Thoracic aorta (tissue), 2 donors: ENCODE measurements at places on chromosomes 2 and 18. TPM values are rescaled to one million over a fixed set of nuclear protein-coding genes. Genes with fewer than 3 reads are reported as not detected.

DNA sequence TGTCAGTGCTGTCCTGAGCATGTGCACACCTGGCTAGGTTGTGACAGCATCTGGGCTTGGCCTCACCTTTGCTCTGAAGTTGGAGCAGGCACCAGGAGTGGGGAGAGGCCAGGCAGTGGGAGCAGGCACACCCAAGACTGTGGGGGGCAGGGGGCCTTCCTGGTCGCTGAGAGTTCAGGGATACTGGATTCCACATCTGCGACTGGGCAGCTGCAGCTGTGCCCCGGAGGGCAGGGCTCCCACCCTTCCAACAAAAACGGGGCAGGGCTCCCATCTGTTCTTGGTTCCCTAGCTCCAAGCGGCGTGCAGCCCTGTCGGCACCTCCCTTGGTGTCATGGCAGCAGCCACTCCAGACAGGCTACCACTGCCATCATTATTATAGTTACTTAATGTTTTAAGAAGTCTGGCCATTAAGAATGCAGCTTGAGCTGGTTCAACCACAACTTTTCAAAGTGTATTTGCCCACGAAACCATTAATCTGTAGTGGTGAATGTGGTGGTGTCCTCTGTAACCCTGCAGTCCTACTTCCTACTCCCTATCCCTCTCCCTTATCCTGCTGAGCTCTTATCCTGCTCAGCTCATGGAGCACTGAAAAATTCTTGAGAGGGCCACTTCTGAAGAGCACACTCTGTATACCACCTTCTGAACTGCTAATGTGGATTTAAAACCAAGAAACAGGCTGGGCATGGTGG, 48.0 kb upstream of the RAB1A start:
- DNase-seq, result no peak
- H3K27ac ChIP-seq, result no peak overlapping the region
- H3K27me3 ChIP-seq, result no peaks in the 10 kb centered on the region
- H3K4me3 ChIP-seq, result no peak overlapping the region

- H3K4me3 ChIP-seq, result peak overlapping the region; percentile 6
- peak overlapping the region; percentile 48 for H3K27ac ChIP-seq
- peaks cover 33% of the 10 kb centered on the region for H3K4me1 ChIP-seq
These were observed 161.8 kb downstream of the DCDC2C start for GRCh38 chr2:3864943-3865865.

- H3K27me3 ChIP-seq, result no peaks in the 10 kb centered on the region
- H3K36me3 ChIP-seq, result no peaks in the 10 kb centered on the region
- no peak overlapping the region for H3K27ac ChIP-seq
- no peaks in the 10 kb centered on the region for H3K4me1 ChIP-seq
- H3K4me3 ChIP-seq, result no peak overlapping the region
These were observed 131.6 kb downstream of the CDH2 start for GRCh38 chr18:28045176-28045810.

DNA sequence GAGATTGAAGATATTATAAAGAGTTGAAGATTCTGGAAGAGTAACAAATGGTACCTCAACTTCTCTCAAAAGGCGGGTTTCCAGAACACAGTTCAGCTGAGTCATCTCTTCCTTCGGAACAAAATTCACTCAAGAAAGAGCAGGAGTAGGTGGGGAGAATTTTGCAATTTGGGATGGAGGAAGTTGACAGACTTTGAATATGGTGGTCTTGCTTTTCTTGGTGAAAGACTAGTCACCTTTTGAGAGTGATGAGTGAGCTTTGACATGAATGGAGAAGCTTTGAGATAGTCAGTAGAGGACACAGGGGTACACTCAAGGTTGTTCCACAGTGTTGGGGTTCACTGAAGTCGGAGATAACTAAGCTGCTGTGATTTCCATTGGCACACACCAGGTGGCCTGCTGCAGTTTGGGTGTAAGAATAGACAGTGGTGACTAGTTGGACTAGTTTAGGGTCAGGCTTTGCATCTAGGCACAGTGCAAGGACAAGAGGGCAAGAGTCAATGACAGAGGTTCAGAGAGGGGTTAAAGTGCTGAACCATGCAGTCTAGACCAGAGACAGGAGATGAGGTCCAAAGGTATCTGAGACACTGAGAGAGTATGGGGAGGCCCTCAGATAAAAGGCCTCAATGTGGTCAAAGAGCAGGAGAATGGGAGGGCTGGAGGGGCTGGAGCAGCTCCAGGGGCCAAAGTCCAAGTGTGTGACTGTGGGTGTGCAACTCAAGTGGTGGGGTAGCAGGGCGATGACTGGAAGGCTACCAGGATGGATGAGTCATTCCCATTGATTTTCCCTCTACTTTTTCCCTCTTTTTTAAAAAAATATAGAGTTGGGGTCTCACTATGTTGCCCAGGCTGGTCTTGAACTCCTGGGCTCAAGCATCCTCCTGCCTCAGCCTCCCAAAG, 7.7 kb downstream of the CCL20 start:
- no peaks in the 10 kb centered on the region for H3K36me3 ChIP-seq
- peaks cover 16% of the 10 kb centered on the region for H3K4me1 ChIP-seq
- no peaks in the 10 kb centered on the region for H3K27me3 ChIP-seq
- no peak overlapping the region for H3K4me3 ChIP-seq
- no peak overlapping the region for H3K27ac ChIP-seq
- no peak for DNase-seq

DNA sequence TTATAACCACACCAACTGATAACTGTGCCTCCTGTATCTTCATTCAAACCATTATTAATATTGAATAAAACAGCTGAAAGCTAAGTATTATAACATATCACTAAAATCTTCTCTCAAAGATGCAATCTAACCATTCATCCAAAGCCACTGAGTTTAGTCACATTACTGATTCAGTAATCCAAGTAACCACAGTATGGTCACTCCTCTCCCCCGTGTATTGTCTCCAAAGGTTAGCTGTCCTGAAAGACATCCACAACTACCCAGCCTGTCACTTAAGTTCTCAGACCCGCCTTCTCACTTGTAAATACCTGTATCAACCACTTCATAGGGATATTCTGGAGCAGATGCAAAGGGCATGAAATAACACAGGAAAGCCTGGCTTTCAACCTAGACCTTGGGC, 213.4 kb upstream of the BOD1L2 start:
- no peak overlapping the region for H3K4me3 ChIP-seq
- peaks cover 8% of the 10 kb centered on the region for H3K36me3 ChIP-seq
- H3K27me3 ChIP-seq, result no peaks in the 10 kb centered on the region
- DNase-seq, result no peak
- H3K4me1 ChIP-seq, result no peaks in the 10 kb centered on the region
- no peak overlapping the region for H3K27ac ChIP-seq

DNA sequence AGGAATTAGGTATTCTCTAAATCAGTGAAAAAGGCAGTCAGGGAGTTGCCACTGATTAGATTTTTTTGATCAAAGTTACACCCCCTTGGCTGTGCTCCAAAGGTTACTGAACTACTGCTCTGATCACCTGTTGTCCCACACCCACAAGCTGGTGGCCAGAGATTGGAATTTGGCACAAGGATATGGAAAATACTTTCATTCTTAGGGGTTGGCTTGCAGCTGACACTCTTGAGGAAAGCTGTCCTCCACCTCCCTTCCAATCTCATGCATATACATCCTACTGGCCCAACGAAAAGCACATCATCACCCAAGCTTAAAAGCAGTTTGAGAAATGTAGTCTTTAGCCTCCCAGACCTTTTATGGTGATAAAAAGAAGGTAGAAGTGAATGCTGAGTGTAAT, 329.5 kb upstream of the CHAC2 start:
- no peak overlapping the region for H3K4me3 ChIP-seq
- H3K27ac ChIP-seq, result no peak overlapping the region
- H3K27me3 ChIP-seq, result no peaks in the 10 kb centered on the region
- no peak for DNase-seq

- H3K4me3 ChIP-seq, result no peak overlapping the region
- no peaks in the 10 kb centered on the region for H3K4me1 ChIP-seq
- DNase-seq, result no peak
- H3K27ac ChIP-seq, result no peak overlapping the region
- no peaks in the 10 kb centered on the region for H3K27me3 ChIP-seq
- H3K36me3 ChIP-seq, result no peaks in the 10 kb centered on the region
These were observed 24.4 kb downstream of the ADRA2B start for GRCh38 chr2:96091711-96092572.

DNA sequence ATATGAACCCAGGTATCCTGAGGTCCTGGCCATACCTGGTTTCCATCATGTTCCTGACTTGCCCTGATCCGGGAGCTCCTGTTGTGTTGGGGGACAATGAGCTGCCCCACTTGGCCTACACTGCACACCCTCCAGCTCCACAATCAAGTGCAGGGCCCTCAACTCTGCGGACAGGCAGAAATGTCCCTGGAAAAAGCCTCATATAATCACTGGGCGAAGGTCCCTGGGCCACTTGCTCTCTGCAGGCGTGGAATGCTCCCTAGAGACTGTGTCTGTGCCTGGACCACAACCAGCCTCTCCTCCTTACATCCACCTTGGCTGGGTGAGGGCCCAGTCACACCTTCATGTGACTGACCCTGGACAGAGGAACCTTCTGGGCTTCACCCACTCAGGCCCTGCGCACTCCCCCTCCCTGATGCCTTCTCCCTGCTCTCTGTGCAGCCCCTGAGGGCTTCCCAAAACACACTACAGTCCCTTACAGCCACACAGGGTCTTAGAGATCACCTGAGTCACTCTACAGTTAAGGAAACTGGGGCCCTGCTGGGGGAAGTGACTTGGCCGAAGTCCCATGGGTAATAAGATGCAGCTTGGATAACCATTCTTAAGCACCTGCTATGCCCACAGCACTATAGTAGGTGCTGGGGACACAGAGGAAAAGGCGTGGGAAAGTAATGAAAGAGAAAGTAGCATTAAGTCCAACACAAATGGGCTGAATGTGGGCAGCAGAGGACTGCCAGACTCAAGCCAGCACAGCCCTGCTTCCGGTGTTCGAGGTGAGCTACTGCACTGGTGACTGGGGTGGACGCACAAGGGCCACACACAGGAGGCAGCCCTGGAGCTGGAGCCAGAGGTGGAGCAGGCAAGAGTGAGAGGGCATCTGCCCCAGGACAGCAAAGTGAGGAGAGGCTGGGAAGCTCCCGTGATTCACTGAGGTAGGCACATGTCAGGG, 9.8 kb downstream of the BOLA3 start:
- DNase-seq, result no peak
- H3K4me3 ChIP-seq, result no peak overlapping the region
- H3K27me3 ChIP-seq, result no peaks in the 10 kb centered on the region
- no peak overlapping the region for H3K27ac ChIP-seq
- H3K36me3 ChIP-seq, result peaks cover 5% of the 10 kb centered on the region
- H3K4me1 ChIP-seq, result no peaks in the 10 kb centered on the region

MGAT4A gene
- total RNA-seq, result 44.0 TPM

DNA sequence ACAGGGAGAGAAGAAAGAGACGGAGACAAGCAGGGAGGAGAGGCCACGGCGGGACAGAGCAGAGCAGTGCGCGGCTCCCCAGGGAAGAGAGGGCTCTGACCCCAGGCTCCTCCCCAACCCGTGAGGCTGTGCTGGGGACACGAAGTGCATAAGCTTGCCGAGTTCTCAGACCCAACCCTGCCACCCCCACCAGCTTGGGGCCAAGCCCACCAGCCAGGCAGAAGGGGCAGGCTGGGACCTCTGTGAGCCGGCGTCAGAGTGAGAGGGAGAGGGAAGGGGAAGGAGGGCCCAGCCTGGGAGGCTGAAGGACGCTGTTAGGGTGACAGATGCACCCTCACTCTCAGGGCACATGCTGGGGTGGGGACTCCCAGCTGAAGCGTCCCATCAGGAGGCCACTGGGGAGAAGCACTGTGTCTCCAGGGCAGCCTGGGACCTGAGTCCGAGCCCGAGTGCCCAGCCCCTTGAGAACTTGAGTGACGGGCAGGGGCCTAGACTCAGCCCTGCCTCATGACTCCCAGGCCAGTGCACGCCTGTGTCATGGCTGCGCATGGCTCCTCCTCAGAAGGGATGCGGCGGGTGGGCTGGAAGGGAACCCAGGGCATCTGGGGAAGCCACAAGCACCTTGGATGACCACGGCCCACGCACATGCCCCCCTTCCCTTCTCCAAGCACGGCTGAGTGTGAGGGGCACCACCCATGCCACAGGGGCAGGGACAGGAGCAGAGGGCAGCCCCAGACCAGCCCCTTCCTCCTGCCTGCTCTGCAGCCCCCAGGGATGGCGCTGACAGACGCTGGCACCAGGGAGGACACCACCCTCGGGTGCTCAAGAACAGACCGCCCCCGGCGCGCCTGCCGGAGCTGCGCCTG, 31.0 kb downstream of the MTERF4 start:
- peaks cover 80% of the 10 kb centered on the region for H3K36me3 ChIP-seq
- no peak overlapping the region for H3K4me3 ChIP-seq
- no peak overlapping the region for H3K27ac ChIP-seq
- DNase-seq, result no peak

NGEF gene
- total RNA-seq, result 3.6 TPM

DNA sequence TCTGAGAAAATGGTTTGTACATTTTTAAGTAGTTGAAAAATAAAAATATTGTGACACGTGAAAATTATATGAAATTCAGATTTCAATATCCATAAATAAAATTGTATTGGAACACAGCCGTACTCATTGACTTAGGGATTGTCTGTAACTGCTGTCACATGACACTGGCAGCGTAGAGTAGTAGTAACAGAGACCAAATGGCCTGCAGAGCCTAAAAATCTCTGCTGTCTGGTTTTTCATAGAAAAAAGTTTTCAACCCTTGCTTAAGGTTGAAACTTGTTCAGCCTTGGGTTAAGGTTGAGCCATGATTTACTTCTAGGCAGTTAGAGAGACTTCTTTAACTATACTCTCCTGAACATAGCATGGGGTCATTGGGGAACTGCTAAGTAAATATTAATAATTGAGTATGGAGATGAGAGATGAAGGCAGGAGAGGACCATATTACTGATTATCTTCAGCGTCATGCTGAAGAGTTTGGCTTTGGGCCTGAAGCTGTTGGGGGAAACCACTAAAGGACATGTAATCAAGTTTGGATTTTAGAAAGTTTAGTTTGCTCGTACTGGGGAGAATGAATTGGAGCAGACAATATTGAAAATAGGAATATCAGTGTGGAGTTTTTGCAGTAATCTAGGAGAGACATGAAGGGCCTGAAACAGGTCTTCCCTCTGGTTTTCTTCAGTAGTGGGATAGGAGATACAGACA, 16.2 kb downstream of the EML4 start:
- DNase-seq, result no peak
- H3K4me1 ChIP-seq, result peaks cover 36% of the 10 kb centered on the region
- H3K27me3 ChIP-seq, result no peaks in the 10 kb centered on the region

GRCh38 chr18:59665057-59666006, 31.9 kb downstream of the CCBE1 start:
- DNase-seq, result no peak
- H3K4me3 ChIP-seq, result no peak overlapping the region
- H3K36me3 ChIP-seq, result no peaks in the 10 kb centered on the region
- H3K4me1 ChIP-seq, result no peaks in the 10 kb centered on the region
- H3K27me3 ChIP-seq, result no peaks in the 10 kb centered on the region

DNA sequence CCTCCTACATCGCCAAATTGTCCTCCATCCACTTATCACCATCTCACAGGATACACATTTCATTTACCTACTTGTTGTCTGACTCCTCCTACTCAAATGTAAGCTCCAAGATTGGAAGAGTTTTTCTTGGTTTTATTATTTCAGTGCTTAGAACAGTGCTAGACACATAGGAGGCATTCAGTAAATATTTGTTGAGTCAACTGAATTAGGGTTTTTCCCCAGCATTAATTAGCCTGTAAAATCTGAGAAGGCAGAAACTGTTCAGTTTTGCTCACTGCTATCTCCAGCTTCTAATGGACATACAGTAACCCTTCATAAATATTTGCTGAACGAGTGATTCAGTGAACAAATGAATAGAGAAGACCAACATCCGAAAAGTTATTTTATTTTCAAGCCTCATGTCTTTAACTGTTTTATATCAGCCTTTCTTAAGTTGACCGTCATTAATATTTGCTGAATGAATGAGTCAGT, 800 bp downstream of the TTC21B start:
- H3K4me3 ChIP-seq, result peak overlapping the region; percentile 86
- H3K27me3 ChIP-seq, result no peaks in the 10 kb centered on the region
- H3K4me1 ChIP-seq, result peaks cover 31% of the 10 kb centered on the region
- no peak for DNase-seq
- no peaks in the 10 kb centered on the region for H3K36me3 ChIP-seq
- peak overlapping the region; percentile 71 for H3K27ac ChIP-seq
